ENCODE measurements at places on chromosomes 4 and X.

- DNase-seq: no peak
These were observed 69.6 kb upstream of the BCOR start for GRCh38 chrX:40167233-40167849.

DNA sequence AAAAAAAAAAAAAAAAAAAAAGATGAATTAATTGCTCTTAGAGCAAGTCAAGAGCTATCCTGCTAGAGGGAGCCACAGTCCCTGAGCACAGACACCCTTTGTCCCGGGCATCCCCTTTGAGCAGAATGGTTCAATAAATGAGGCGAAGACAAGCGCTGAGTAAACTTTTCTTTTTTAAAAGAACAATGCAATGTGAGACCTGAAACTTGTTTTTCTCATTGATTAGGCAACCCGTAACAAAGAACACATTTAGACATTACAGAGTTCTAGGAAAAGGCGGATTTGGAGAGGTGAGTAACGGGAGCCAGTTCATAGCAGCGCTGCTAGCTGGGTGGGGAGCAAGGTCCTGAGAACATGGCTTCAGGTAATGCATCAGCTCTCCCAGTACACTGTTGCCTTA lies 46.1 kb downstream of the GRK4 start:
- DNase-seq: no peak

DNA sequence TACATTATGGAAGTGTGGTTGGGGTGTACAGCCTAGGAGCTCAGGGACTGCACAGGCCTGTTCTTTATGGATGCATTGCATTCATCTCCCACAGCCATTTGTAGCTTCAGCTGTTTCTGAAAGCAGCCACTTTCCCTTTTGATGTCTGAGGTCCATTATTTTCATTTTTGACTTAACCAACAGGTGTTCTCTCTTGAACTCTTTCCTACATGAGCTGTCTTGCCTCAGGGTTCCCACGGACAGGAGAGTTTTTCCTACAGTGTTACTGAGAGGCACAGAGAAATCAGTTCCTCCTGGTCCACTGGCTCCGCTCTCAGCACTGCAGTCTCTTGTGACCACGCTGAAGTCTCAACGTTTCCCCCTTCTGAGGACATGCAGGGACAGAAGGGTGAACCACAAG lies 87.2 kb downstream of the RASL11B start:
- no peak for DNase-seq

GRCh38 chr4:38209654-38210053 lies 249.5 kb downstream of the PTTG2 start:
- DNase-seq: no peak

- peak; percentile 52 for DNase-seq
These were observed 4.8 kb upstream of the NKX3-2 start for GRCh38 chr4:13548984-13549546.

DNA sequence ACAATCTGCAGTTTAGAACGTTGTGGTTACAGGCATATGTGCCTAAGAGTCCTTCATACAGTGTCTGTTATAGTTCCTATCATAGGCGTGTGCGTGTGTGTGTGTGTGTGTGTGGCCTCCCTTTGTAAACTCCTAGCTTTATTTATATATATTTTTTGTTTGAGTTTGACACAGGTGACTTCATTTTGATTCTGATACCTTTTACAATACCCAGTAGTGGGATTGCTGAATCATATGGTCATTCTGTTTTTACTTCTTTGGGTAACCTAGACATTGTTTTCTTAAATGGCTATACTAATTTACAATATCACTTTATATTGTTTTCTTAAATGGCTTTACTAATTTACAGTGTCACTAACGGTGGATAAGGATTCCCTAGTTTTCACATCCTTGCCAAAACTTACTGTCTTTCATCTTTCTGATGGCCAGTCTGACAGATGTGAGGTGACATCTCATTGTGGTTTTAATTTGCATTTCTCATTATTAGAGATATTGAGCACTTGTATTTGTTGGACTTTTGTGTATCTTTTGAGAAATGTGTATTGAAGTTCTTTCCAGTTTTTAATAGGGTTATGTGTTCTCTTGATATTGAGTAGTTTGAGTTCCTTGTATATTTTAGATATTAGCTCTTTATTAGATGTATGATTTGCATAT lies 211.1 kb upstream of the NUDT6 start:
- DNase-seq: no peak

DNA sequence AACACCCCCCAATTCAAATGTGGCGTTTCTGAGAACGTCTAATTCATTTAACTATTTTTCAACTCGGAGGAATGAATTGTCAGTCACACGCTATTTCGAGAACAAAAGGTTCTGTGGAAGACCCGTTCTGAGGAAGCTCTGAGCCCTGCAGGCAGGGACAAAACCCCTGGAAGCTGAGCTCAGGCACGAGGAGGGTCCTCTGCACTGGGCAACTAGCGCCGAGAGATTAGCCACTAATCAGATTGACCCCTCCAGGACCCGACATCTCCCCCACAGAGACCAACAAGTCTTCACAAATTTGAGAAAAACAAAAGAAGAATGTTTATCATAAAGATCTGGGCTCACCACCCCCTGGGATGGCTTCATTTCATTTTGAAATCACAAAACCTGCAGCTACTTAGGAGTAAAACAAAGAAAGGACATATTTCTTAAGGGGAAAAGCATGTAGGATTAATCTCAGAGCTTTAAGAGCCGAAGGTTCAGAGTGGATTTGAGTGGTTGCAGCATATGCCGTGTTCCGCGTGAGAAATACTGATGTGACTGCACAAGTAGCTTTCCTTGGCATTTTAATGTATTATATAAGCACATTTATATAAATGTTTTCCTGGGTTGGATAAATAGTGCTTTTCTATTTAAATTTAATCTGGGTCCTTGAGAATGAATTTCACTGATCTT lies 41.8 kb downstream of the ADRA2C start:
- peak; percentile 44 for DNase-seq

DNA sequence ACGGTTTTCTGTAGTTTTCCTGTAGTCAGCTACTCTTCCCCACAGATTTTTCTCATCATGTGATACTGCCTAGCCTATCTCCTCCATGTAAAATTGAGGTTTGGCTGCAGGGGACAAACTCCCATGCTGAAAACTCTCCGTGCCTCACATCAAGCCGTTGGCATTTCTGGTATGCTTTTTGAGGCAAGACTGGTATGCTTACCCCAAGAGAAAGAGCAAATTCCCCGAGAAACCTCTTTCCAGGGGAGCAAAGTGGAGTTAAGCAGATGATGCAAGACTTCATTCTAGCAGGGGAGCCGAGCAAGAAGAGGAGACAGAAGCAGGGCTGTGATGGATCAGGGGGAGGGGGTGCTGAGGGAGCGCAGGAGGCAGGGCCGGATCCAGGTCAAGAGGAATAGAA lies 4.8 kb downstream of the SOWAHD start:
- no peak for DNase-seq

- DNase-seq: no peak
These were observed 25.5 kb downstream of the SMIM14 start for GRCh38 chr4:39613093-39613656.

DNA sequence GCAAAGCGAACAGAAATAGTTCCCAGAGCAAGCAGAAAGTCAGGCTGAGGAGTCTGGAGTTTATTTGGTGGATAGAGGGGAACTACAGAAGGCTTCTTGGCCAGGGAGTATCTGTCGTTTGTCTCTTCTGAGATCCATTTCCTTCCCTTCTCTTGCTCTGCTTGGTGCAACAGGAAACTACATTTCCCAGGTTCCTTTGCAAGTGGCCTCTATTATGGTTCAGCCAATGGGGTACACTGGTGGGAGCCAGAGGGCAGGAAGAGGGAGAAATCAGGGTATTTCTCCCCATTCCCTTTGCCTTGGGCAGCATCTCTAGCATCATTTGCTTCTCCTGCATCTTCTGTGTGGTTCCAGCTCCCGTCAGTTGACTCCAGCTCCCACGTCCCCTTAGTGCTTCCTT lies 142.1 kb downstream of the BCOR start:
- DNase-seq: no peak

DNA sequence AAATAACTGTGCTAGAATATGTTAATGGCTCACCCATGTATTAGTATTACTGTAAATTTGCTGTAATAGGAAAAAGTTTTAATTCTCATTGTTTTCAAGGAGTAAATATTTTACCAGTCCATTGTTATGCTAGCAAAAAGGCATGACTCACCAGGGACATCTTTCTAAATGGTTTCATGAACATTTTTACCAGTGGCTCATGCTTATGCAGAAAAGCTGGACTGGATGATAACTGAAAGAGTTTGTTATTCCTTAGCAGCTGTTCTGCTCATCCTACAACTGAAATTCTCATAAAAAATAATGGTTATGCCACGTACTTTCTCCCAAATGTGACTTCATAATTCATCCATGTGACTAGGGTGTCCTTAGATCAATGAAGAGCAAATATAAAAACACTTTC lies 111.9 kb upstream of the PCDH18 start:
- DNase-seq: no peak

- no peak for DNase-seq
These were observed 288.2 kb upstream of the UGT8 start for GRCh38 chr4:114310296-114310925.

GRCh38 chr4:98728871-98729270 lies 70.5 kb upstream of the TSPAN5 start:
- DNase-seq: no peak

DNA sequence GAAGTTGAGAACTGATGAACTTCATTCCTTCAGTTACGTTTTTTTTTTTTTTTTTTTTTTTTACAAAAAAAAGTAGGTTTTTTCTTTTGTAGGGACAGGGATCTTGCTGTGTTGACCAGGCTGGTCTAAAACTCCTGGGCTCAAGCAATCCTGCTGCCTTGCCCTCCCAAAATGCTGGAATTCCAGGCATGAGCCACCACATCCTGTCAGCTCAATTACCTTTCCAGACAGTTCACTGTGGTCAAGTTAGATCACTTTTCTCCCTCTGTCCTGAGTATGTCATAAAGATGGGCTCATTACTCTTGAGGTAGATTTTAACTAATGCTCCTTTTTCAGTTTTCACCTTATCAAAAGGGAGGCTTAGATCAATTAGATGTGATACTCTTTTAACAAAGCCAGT lies 10.8 kb upstream of the NR3C2 start:
- no peak for DNase-seq

DNA sequence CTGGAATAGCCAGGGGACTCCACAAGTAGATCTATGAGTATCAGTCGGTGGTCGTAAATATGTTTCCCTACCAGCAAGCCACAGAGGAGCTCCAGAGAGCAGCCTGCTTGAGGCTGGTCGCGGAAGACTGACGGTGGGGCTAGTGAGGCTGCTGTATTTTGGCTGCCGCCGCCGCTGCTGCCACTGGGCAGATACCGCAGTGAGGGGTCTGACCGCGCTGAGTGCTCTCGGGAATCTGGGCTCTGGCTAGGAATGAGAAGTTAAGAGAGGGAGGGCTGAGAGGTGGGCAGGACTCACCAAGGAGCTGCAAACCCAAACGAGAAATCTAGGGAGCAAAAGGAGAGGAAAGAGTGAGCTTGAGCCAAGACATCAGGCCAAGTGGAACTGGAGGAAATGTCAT lies at the start of gene EXOC1L:
Gene EXOC1L (plus strand): TSS at position 157 of the 400 bp plus-strand sequence. CDS start 237 bp downstream, at position 394.
- no peak for DNase-seq

GRCh38 chr4:136662539-136662938 lies 869.8 kb downstream of the PCDH18 start:
- DNase-seq: no peak

DNA sequence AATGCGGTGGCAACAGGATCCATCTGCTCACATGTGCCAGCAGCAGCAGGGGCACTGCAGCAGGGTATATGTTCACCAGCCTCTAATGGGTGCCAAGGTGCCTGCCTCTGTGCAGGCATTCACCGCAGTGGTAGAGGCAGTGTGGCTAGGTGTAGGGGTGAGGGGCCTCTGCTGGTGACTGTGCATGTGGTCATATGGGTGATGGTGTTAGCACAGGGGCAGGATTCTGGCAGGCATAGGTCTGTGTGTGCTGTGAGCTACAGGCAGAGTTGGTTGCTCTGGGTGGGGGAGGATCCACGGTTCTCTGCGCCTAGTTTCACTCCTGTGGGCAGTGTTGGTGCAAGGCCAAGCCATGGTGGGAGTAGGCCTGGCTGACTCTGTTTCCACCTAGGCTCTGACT lies 566.5 kb upstream of the GNPDA2 start:
- DNase-seq: no peak

GRCh38 chrX:133681897-133682296 lies 266.6 kb upstream of the GPC4 start:
- no peak for DNase-seq

DNA sequence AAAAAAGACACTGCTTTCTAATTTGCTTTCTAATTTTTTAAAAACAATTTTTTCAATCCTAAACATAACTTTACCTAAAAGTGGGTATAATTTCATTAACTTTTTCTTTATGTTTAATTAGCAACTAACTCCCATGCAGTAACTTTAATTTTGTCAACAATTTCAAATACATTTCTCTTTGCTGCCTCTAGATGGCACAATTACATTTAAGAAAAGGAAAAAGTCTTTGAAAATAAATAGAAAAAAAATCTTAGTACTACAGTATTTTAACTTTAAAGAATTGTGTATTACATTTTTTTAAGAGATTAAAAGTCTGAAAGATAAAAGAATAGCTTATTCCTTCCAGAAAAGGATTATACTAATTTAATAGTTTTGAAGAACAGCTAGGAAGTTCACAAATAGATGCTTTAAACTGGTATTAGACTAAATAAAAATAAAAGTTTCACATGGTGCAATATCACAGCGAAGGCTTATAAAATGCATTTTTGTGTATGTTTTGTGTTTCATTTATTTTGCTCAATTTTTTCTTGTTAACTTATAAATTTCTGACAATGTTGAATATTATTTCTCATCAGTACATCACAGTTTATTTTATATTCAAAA lies 105.1 kb downstream of the ADGRA3 start:
- no peak for DNase-seq

- DNase-seq: no peak
These were observed 12.5 kb upstream of the HSFX4 start for GRCh38 chrX:149916745-149917392.

DNA sequence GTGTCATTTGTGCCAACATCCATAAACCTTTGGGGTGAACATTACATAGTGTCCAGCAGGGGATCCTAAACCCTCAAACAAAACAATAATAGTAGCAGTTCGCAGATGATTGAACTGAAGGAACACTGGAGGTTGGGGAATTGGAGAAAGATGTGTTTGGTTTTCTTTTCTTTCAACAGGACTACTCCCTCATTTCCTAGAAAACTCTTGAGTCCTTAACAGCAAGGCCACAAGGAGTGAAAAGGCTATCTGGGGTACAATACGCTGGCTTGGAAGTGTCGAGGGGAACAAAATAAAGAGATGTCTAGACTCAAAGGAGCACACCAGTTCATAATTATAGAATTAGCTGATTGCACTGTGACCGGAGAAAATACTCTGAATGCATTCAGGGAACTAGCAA lies 72.1 kb downstream of the IDS start:
- DNase-seq: no peak

DNA sequence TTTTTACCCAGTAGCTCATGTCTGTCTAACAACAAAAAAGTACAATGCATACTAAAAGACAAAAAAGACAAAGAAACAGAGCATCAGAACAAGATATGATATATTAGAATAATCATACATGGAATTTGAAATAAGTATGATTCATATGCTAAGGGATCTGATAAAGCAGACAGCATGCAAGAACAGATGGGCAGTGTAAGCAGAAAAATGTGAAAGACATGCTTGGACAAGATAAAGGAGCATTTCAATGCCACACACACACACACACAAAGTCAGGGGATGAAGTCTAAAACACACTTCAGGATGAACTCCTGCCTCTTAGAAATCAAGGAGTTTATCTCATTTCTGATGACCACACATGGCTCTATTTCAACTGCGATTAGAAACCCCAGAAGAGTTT lies 649.6 kb upstream of the NDST4 start:
- DNase-seq: no peak
